ENCODE measurements at places on chromosomes 6 and 20.

DNA sequence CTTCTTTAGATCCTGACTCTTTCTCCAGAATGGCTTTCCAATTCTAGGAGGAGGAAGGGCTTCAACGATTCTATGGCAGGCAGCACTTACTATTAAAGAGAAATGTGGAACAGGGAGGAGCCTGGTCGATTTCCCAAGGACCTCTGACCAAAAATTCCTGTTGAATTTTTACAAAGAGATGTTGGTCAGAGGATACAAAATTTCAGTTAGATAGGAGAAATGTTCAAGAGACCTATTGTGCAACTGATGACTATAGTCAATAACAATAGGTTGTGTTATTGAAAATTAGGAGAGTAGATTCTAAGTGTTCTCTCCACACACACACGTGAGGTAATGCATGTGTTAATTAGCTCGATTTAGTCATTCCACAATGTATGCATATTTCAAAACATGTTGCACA, 130.1 kb upstream of the TNFAIP3 start:
- DNase-seq = no peak

DNA sequence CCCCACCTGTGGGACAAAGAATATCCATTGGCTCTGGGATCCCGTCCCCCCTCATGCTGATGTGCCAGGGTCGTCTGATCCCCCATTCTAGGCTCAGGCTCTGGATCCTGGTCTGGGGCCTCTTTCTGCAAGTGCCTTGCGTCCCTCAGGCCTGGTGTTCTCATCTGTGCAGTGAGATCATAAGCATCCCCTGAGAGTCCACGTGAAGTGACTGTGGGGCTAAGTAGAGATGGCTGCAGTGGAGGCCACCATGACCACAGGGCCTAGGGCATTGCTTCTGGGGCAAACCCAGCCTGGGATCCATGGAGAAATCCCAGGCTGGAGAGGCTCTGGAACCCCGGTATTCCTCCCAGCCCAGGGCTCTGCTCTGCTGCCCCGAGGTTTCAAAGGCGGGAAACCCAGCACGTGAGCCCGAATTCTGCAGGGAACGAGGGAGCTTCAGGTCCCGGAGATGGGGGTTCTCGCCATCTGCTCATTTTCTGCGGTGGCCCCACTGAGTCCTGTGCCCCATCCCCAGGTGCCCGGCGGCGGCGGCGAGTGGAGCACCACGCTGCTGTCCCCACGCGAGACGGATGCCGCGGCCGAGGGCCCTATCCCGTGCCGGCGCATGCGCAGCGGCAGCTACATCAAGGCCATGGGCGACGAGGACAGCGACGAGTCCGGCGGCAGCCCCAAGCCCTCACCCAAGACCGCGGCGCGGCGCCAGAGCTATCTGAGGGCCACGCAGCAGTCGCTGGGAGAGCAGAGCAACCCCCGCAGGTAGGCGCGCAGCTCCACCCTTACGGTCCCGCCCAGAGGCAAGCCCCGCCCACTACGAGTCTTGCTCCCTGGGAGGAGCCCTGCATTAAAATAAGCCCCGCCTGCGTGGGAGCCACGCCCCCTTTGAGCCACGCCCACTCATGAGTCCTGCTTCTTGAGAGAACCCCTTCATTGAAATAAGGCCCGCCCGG, 105.5 kb upstream of the MYL9 start:
- DNase-seq = no peak

- no peak for DNase-seq
Observed at GRCh38 chr6:106613590-106613989, 15.7 kb downstream of the RTN4IP1 start.

DNA sequence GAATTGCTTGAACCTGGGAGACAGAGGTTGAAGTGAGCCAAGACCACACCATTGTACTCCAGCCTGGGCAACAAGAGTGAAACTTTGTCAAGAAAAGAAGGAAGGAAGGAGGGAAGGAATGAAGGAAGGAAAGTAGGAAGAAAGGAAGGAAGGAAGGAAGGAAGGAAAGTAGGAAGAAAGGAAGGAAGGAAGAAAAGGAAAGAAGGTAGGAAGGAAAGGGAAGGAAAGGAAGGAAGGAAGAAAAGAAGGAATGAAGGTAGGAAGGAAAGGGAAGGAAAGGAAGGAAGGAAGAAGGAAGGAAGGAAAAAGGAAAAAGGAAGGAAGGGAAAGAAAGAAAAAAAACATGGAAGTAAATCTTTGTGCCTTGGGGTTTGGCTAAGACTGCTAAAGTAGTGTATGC, 11.7 kb downstream of the ULBP1 start:
- DNase-seq = no peak

DNA sequence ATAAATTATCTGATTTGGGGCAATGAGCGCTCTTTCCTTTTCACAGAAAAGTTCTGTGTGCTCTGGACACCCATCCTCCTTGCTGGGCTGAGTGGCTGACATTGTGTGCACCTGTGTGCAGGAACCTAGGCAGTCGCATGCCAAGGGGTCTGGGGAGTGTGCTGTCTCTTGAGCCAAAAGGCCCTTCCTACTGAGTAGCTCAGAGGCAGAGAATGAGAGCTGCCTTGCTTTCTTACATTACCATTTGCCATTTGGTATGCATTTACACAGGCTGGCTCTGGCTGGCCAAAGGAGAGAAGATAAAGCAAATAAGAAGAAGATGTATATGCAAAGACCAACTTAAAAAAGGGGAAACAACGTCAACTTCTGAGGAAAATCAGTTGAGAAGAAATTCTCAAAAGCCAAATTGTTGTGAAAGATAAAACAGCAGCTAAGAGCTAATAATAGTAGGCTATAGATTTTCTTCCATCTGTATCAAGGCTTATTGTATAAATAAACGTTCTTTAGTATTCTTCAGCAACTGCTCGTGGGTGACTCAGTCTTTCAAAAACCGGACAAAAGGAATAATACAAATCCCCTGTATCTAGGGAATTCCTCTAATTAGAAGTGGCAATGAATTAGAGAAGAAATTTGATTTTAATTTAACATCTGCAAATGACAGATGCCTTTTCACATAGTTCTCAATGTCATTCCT, 121.9 kb downstream of the INSM1 start:
- DNase-seq = no peak
